CD4-positive, alpha-beta T cell treated with Interleukin-4 for 4 hours (primary cell): ENCODE measurements at places on chromosomes 16 and 17.
A peak's percentile ranks its signal among the peaks of the same experiment; 100 is the strongest.

GRCh38 chr17:1830288-1830687, 483 bp downstream of the RPA1 start:
- DNase-seq, result peak; percentile 22

- DNase-seq, result no peak
Measured at GRCh38 chr16:73313950-73314349, 266.0 kb upstream of the ZFHX3 start.

- no peak for DNase-seq
Measured at GRCh38 chr17:50848039-50848438, 12.7 kb downstream of the WFIKKN2 start.

DNA sequence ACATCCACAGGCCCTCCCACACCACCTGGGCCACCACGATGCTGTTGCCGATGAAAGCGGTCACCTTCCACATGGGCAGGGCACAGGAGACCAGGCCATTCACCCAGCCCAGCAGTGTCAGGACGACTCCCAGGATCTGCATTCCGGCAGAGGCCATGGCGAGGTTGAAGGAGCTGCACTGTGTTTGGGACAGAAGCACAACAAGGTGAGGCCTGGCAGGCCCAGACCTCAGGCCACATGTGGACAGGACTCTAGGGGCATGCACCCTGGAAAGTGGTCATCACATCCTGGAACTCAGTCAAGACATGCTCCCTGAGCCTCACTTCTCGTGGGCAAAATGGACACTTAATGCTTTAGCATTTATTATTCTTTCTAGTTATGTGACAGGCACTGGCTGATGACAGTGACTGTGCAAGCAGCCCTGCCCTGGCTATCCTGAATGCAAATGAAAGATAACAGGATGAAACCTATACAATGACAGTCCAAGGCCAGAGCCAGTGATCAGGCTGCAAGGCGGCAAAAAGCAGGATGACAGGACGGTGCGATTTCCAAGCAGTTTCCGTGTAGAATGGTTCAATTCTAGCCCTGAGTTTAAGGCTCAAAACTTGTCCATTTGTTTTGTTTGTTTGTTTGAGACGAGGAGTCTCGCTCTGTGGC, 2.0 kb downstream of the CLDN6 start:
- DNase-seq, result no peak

GRCh38 chr16:80602894-80603293, 62.1 kb downstream of the DYNLRB2 start:
- no peak for DNase-seq

DNA sequence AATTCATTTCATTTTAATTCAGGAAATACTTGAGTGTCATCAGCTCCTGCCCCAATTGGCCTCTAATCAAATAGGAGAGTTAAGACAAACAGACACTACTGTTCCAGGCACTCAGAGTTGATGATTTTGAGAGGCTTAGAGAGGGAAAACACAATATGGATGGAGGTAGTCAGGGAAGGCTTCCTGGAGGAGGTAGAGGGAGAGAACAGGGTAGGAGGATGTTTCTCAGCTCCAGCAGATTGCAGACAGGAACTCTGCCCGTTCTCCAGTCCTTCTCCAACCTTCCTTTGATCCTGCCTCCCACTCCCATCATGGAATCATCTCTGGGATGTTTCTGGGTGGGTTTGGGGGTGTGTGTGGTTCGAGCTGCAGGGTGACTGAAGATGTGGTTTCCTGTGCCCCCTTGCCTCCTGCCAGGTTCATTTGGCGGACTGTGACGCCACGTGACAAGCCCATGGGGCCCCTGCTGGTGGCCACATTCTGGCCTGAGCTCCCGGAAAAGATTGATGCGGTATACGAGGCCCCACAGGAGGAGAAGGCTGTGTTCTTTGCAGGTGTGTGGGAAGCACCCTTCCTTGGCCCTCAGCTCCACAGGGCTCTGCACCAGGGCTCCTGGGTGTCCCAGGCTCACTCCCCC, 12.2 kb upstream of the LPCAT2 start:
- DNase-seq, result no peak

GRCh38 chr17:77245162-77245926, 104.6 kb downstream of the SEC14L1 start:
- no peak for DNase-seq

DNA sequence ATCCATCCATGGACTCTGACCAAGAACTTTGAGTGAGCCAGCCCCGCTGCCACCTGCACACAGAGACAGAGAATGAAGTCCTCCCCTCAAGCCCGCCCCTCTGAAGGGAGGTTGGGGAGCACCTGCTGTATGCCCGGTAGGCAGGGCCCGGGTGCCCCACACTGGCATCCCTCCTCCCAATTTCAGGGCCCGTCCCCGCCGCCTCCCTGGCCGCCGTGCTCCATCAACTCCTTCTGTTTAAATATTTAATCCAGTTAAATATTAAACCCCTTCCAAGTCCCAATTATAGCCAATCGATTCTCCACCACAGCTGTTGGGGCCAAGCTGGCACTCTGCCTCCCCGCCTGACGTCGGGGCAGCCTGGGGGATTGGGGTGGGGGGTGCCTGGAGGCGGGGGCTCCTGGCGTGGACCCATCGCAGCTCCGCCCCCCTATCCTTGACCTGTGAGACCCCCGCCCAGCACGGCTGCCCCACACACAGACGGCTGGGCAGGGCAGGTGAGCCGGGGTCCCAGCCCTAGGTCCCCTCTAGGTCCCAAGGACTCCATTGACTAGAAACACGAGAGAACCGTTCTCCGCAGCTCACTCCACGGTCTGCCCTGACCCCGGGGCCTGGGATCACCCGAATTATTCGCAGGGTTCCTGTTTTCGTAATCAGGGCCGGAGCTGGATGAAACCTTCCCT, 18.0 kb upstream of the CACNA1H start:
- no peak for DNase-seq

DNA sequence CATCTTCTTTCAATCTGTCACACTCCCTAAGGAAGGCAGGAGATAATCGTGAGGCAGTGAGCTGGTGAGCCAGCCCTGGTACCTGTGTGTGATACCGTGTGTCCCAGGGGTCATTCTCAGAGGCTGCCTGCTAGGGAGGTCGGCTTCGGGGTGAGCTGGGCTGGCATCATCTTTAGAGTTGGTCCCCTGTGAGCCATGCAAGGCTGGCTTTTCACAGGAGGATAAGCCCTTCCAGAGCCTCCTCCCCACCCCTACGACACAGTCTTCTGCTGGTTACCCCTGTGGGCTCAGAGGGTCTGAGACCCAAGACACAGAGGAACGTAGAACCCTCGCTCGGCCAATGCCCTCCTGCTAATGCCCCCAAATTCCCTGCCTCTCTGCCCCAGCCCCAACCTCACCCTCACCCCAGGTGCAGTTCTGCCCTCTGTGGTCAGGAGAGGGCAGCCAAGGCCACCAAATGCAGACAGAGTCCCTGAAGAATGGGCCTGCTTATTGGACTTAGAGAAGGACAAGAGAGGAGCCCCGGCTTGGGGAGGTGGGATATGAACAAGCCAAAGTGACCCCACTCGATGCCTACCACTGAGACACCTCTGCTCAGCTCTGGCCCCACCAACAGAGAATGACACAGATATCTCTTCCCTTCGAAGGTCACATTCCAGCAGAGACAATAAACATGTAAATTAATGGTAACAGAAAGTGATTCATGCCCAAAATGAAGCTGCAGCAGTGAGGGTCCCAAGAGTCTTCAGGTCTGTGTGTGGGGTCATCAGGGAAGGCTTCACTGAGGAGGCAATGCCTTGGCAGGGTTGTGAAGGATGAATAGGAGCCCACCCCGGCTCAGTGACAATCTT, 80.8 kb upstream of the CCL1 start:
- DNase-seq, result no peak

- no peak for DNase-seq
Measured at GRCh38 chr16:64866021-64866420, 255.8 kb downstream of the CDH11 start.

- DNase-seq, result no peak
Measured at GRCh38 chr16:83953796-83954576, 946 bp downstream of the OSGIN1 start.

GRCh38 chr17:55660178-55660886, 62.3 kb downstream of the TMEM100 start:
- no peak for DNase-seq

DNA sequence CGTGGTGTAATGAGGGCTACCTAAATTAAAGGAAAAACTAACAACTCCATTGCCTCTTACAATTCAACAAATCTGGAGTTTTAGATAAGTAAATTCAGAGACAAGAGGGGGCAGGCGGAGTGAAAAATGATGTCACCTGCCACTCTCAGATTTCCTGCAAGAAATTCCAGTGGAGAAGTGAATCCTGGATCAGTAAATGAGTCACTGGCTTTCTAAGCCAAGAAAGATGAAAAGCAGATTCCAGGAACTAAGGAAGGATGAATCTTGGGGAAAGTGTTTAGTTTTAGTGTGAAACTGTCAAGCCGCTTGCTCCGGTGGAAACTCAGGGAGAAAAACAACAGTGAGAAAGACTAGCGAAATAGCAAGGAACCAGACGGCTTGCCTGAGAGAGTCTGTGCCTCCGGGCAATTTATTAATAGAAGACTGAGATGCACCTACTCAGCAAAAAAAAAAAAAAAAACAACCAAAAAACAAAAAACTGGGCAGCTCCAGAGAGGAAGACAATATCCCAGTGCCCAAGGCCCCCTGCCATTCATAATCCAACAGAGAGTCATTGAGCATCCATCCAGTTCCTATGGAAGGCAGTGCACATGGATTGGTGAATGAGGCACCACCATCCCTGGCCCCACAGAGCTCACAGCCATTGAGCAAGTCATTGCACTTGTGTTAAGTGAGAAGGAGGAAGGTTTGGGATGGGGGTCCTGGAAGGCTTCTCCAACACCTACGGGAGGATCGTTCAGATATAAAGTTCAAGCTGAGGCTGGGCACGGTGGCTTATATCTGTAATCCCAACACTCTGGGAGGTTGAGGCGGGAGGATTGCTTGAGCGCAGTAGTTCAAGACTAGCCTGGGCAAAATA, 12.1 kb upstream of the RIPOR1 start:
- DNase-seq, result no peak

- DNase-seq, result no peak
Measured at GRCh38 chr17:47085736-47086135, 103.4 kb downstream of the CDC27 start.

- no peak for DNase-seq
Measured at GRCh38 chr17:66514227-66514806, 211.9 kb downstream of the PRKCA start.

DNA sequence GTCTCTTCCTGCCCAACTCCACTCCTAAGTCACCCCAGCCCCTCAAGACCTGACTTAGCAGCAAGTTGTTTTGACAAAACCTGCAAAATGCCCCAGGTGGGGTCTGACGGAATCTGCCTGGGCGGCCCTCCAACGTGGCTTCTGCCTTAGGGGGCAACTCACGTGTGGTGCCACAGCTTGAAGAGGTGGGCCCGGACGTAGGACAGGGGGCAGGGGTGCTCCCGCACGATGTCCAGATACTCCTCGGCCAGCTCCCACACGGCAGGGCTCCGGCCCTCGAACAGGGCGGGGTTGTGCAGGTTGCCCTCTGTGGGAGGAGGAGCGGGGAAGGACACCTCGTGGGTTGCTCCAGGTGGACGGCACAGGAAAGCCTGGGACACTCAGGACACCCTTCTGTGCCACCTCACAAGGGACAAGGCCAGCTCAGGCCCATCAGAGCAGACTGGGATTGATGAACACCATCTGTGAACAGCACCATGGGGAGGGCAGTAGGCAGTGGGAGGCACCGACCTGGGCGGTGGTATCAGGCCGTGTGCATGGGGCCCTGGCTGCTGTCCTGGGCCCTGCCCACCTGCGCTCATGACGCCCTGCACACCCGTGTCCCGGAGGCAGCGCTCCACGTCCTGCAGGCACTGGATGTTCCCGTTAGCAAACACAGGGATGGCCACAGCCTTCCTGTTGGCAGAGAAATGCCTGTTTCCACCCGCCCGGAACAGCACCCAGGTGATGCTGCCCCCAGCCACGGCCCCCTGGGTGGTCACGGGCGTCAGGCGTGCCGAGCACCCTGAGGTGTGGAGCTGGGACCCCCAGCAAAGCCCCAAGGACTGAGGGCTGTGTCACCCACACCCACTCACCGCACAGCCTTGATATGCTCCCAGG, 4.3 kb downstream of the DUS1L start:
- DNase-seq, result no peak

- no peak for DNase-seq
Measured at GRCh38 chr17:37292429-37293139, 83.2 kb upstream of the C17orf78 start.

GRCh38 chr17:57619061-57619937, 125.8 kb downstream of the CCDC182 start:
- no peak for DNase-seq
